ENCODE measurements at places on chromosomes 3 and 15. TPM values are rescaled to one million over a fixed set of nuclear protein-coding genes. Genes with fewer than 3 reads are reported as not detected.

- peaks cover 12% of the 10 kb centered on the region for H3K4me1 ChIP-seq
- no peak overlapping the region for H3K4me3 ChIP-seq
- peaks cover 6% of the 10 kb centered on the region for H3K27me3 ChIP-seq
- no peak for DNase-seq
Observed at GRCh38 chr15:88257311-88258092, 963 bp upstream of the NTRK3 start.

DNA sequence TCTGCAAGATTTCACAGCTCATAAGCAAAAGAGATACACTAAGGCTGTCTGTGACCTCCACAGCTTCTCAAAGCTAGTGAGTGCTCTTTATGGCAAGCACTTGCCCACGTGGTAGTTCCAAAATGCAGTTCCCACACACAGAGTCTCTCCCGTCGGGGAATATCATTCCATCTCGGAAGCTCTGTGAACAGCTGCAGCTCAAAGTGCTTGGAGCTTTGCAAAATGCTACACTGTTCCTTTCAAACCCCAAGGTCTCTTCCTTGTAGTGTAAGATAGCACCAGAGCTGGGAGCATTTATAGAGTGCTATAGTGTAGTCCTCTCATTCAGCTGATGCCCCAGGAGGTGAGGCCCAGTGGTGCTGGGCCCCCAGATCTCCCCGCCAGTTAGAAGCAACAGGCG lies 36.1 kb downstream of the ST6GAL1 start:
- no peak overlapping the region for H3K27ac ChIP-seq
- peaks cover 41% of the 10 kb centered on the region for H3K36me3 ChIP-seq
- no peaks in the 10 kb centered on the region for H3K27me3 ChIP-seq

- H3K4me3 ChIP-seq, result no peak within 1 kb of the TSS
- H3K27me3 ChIP-seq, result no peaks in the 10 kb centered on the region
- H3K27ac ChIP-seq, result no peak within 1 kb of the TSS
- H3K36me3 ChIP-seq, result no peaks in the 10 kb centered on the region
Observed at GRCh38 chr3:42809202-42809601, at the start of gene ACKR2. Gene ACKR2, plus strand, starts transcription at chr3:42809445. Its CDS starts 55,058 bp downstream, at chr3:42864503.

GRCh38 chr3:152524198-152525140 lies 255.7 kb downstream of the MBNL1 start:
- no peak overlapping the region for H3K4me3 ChIP-seq
- no peaks in the 10 kb centered on the region for H3K4me1 ChIP-seq
- H3K27ac ChIP-seq, result no peak overlapping the region
- H3K27me3 ChIP-seq, result no peaks in the 10 kb centered on the region
- DNase-seq, result peak; percentile 42

- H3K27me3 ChIP-seq, result no peaks in the 10 kb centered on the region
- H3K27ac ChIP-seq, result no peak overlapping the region
- H3K4me1 ChIP-seq, result no peaks in the 10 kb centered on the region
Observed at GRCh38 chr3:45516829-45517228, 77.7 kb upstream of the LIMD1 start.

DNA sequence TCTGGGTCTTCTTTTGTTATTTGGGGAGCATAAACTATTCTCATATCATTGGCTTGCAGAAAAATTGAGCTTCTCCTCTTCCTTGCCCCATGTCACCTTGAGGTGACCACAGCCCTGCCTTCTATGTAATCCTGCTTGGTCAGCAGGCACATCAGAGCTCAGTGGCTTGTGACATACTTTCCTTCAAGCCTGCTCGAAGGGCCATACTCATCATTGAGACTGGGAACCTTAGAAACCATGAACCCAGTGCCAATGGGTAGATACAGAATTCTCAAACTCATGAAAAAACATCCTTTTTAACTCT lies 3.7 kb upstream of the CCR2 start:
- no peaks in the 10 kb centered on the region for H3K36me3 ChIP-seq
- no peaks in the 10 kb centered on the region for H3K27me3 ChIP-seq
- H3K4me3 ChIP-seq, result no peak overlapping the region
- peaks cover 74% of the 10 kb centered on the region for H3K4me1 ChIP-seq
- no peak for DNase-seq

GRCh38 chr3:110773413-110773954 lies 298.1 kb upstream of the NECTIN3 start:
- no peak overlapping the region for H3K4me3 ChIP-seq
- no peak for DNase-seq
- no peaks in the 10 kb centered on the region for H3K36me3 ChIP-seq
- no peaks in the 10 kb centered on the region for H3K4me1 ChIP-seq

- H3K4me3 ChIP-seq, result no peak overlapping the region
- H3K27ac ChIP-seq, result no peak overlapping the region
- no peak for DNase-seq
- no peaks in the 10 kb centered on the region for H3K4me1 ChIP-seq
- H3K27me3 ChIP-seq, result no peaks in the 10 kb centered on the region
Observed at GRCh38 chr3:116444819-116445310, 422 bp downstream of the LSAMP start.

DNA sequence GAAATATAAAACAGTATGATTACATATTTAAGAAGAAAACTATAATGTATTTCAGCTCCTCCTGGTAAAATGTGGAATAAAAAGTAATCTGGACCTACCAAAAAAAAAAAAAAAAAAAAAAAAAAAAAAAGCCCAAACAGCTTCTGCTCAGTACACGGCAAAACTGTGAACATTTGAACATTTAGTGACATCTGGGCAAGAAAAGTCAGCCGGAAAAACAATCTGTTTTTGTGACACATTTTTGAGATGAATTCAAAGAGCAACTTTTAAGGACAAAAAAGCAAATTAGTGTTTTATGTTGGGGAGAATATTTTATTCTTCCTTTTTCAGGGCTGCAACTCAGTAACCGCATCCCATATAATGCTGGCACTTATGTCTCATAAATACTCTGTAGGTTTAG lies 649.7 kb upstream of the KCNMB2 start:
- no peak for DNase-seq
- no peak overlapping the region for H3K27ac ChIP-seq
- no peak overlapping the region for H3K4me3 ChIP-seq
- no peaks in the 10 kb centered on the region for H3K36me3 ChIP-seq
- H3K4me1 ChIP-seq, result no peaks in the 10 kb centered on the region
- no peaks in the 10 kb centered on the region for H3K27me3 ChIP-seq

DNA sequence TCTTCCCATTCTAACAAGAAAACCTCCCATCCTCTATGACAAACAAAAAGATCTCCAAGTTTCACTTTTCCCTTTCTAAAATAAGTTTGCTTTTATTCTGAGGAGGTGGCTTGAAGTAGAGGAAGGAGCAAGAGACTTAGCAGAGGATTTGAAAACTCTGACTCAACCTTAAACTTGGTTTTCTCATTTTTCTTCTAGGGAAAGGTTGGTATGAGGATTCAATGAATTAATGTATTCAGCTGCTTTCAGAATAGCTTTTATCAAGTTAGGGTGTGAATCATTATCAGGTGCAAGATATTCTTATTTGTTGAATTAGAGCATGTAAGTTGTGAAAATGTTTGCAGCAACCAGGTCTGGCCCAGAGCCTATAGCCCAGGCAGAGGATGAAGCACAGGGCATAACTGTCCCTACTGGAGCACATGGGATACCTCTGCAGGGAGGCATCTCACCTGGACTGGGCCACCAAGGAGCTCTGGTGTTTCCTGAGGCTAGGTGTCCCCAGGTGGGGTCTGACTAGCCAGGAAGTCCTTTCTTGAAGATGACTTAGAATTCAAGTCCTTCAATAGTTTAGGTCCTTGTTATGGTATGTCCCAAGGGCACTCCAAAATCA lies 42.3 kb downstream of the SATB1 start:
- no peak for DNase-seq
- H3K4me3 ChIP-seq, result no peak overlapping the region
- no peak overlapping the region for H3K27ac ChIP-seq

Gene CCR3
- total RNA-seq, result 0.29 TPM

Gene TMPRSS7
- total RNA-seq, result not detected

Gene VEPH1
- not detected for total RNA-seq

Gene GOLGA8J
- 0.20 TPM for total RNA-seq

Gene STARD5
- 5.0 TPM for total RNA-seq

Gene RYR3
- total RNA-seq, result not detected

Data from CD4-positive, alpha-beta memory T cell (primary cell).